Cortex of kidney (tissue), 1 donor: ENCODE measurements at places on chromosomes 5 and 9.
A peak's percentile ranks its signal among the peaks of the same experiment; 100 is the strongest.

- no peak for DNase-seq
Measured at GRCh38 chr5:84181093-84181492, 203.6 kb downstream of the EDIL3 start.

DNA sequence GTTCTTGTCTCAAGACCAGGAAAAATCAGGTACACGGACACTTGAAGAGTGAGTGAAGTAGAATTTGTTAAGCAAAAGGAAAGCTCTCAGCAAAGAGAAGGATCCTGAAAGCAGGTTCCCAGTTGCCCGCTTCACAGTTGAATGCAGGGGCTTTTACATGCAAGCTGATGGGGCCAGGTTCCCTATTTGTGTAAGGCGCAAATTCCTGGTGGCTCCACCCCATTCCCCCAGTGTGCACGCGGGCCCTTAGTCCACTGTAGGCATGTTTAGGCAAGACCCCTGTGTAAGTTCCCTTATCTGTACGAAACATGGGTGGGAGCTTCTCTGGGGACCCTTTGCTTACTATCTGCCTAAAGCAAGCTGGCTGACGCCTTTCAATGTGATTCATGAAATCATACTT lies 2.7 kb upstream of the AGTPBP1 start:
- no peak for DNase-seq

- DNase-seq, result no peak
Measured at GRCh38 chr5:123858938-123859337, 347.0 kb downstream of the CSNK1G3 start.

- no peak for DNase-seq
Measured at GRCh38 chr5:123786411-123786810, 274.4 kb downstream of the CSNK1G3 start.

DNA sequence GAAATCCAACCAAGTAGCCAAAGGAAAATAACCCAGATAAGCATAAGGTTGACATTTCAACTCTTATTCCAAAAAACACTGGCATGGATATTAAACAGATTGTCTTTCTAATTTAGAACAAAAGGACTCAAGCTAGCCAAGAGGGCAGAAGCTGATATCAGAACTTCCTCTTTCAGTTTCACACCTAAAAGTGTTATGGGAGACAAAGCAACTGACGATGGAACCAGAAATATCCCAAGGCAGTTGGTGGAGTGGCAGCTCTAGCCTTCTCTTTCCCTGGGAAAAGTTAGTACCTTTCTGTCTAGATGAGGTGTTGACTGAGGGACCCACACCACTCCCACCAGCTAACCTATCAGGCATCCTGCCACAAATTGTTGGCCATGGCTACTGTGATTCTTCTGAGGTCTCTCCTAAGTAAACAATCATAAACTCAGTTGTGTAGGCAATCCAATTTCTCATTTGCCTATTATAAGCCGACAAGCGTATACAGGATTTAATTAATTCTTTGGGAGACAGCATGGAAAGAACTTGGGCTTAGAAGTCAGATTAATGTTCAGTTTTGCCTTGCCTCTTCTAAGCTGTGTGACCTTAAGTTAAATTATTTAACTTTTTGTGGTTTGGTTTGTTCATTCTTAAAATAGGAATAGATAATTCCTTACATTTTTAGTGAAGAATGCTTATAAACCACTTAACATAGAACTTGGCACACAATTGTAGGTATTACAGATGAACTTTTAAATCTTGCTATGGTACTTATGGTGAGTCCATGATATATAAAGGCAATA lies 110.9 kb upstream of the ADAMTSL1 start:
- no peak for DNase-seq

DNA sequence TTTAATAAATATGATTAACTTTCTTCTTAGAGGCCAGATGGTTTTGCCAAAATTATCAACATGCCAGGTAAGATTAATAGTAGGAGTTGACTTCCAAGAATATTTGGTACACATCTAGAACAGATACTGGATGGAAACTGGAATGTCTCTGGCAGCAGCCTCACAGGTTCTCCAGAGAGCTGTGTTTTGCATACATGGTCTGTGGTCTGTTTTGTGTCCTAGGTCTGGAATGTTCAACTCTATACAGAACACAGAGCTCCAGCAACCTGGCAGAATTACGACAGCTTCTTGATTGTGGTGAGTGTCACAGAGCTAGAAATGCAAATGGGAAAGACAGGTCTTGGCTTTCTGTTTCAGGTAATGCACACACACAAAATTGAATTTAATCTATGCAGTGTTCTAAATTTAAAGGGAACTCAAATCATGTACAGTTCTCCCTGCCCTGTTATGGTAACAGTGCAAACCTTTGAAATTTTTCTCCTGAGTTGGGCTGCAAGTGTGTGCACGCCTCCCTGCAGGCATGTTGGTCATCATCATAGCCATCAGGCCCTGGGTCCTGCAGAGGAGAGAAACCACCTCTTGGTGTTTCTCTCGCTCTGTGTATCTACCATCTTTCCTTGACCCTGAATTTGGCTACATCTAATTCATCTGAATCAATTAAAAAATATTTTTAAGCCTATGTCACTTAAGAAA lies 58.3 kb downstream of the PIK3R1 start:
- no peak for DNase-seq

DNA sequence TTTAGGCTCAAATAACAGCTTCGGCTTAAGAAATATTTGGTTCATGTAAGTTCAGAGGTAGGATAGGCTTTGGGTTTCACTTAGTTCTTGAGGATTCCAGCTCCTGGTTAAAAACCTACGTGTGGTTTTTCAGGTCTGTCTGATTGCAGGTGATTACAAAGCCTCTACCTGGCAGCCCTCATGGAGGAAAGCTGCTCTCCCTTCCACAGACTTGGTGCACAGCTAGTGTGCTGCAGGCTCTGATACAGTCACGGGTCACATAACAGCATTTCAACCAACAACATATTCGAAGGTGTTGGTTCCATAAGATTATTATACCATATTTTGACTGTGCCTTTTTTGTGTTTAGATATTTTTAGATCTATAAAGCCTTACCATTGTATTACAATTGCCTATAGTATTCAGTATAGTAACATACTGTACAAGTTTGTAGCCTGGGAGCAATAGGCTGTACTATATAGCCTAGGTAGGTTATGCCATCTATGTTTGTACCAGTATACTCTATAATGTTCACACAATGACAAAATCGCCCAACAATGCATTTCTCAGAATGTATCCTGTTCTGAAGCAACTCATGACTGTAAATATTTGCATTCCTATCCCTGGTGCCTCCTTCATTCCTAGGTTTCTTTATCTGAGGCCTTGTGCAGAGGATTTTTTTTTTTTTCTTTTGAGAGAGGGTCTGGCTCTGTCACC lies 8.0 kb upstream of the DCP2 start:
- DNase-seq, result no peak

GRCh38 chr5:175519006-175519405 lies 40.6 kb downstream of the SFXN1 start:
- DNase-seq, result no peak

- DNase-seq, result no peak
Measured at GRCh38 chr9:122444041-122444733, 33.5 kb downstream of the OR1J1 start.

DNA sequence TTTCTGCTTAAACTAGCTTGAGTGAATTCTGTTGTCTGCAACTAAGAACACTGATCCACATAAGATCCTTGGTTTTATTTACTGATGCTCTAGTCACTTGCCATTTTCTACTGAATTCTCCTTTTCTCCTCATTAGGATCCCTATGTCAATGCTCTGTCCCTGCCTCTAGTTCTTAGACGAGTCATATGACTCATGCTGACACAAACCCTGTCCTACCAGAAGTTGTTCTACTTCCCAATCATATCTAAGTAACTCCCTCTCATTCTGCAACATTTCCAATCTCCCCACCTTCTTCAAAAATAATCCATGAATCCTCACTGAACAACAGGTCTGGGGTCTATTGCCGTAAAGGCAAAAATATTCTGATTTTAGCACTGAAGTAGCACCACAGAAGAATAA lies 47.1 kb upstream of the DMRT1 start:
- DNase-seq, result no peak

DNA sequence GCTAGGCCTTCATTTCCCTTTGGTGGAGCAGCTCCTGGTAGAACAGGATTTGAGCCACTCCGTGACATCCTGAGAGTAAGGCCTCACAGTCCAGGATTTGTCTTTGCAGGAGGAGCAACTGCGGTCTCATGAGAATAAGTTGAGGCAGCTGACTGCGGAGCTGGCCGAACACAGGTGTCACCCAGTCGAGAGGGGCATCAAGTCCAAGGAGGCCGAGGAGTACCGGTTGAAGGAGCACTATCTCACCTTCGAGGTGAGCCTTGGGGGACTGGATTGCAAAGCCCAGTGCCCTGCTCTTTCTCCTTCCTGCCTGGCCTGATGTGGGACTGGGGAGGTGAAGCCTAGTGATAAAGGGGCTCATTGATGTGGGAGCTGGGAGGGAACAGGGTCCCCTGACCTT lies 44.3 kb downstream of the PSD2 start:
- no peak for DNase-seq

DNA sequence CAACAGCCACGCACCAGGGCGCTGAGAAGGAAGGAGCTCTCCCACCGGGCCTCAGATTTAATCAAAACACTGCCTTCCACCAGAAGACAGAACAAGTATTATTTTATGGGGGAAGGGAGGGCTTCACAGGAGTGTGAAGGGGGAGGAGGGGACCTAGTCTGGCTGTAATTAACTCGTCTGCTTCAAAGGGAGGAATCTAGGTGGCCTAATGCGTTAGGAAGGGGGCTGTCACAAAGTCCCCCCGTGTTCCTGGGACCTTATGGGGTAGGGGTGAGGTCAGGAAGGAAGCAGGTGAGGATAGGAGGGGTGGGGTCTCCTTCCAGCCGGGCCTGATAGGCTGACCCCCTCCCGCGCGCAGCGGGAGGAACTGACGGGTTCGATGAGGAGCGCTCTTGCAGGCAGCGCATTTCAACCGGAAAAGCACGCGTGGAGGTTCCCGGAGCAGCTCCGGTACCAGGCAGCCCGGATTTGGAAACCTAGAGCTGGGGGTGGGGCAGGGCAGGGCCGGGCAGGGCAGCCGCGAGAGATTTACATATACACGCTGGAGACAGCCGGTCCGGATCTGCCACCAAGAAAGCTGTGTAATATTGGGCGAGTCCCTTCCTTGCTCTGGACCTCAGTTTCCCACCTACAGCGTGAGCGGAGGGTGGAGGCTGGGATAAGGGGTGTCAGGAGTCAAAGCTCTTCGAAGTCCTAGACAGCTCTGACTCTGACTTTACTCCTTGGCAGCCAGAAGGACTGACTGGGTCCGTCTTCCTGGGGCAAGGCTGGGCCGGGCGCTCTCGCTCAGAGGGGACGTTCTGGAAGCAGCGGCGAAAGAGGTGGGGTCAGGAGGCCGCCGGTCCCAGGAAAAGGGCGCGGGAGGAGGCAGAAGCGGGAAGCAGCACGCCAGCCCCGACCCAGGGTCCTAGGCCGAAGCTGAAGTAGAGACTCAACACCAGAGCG lies 1.8 kb downstream of the SHB start:
- no peak for DNase-seq

GRCh38 chr9:91028166-91028827 lies 226.7 kb downstream of the SYK start:
- DNase-seq, result no peak

- peak; percentile 66 for DNase-seq
Measured at GRCh38 chr9:104927912-104928740, at the start of gene ABCA1. Gene ABCA1, minus strand, starts transcription at chr9:104928155. Its CDS starts 24,476 bp downstream, at chr9:104903679.

GRCh38 chr5:7878381-7878873 lies 9.5 kb downstream of the MTRR start:
- DNase-seq, result no peak

GRCh38 chr5:50697739-50698138 lies 31.3 kb downstream of the PARP8 start:
- DNase-seq, result no peak

DNA sequence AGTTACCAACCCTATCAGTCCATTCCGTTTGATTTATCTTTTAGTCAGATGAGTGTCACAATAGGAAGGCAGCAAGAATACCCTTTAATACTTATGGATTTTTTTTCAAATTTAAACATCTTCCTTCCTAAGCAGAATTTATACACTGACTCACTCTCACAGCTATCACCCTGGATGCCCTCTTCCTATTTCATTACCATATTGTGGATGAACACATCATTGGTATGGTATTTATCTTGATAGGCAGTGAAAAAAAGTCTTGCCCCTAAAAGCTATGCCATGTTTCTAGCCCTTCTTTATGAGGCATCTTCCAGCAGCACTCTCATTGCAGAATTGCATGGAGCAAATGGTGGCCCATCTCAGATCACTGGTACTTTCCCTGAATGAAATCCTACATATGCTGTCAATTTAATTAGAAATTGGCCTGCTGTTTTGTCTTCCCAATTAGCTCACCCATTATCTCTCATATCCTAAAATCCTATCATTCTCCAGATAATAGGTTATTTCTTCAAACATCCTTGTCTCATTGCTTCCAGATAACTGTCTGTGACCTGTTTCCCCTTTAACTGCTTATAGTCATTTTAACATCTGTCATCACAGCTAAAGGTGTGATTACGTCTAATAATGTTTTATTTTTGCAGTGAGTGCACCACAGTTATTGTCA lies 433.5 kb upstream of the POU5F2 start:
- no peak for DNase-seq

DNA sequence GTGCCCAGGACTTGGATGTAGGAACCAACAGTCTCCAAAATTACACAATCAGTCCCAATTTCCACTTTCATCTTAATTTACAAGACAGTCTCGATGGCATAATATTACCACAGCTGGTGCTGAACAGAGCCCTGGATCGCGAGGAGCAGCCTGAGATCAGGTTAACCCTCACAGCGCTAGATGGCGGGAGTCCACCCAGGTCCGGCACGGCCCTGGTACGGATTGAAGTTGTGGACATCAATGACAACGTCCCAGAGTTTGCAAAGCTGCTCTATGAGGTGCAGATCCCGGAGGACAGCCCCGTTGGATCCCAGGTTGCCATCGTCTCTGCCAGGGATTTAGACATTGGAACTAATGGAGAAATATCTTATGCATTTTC lies 837 bp downstream of the PCDHB2 start:
- no peak for DNase-seq

DNA sequence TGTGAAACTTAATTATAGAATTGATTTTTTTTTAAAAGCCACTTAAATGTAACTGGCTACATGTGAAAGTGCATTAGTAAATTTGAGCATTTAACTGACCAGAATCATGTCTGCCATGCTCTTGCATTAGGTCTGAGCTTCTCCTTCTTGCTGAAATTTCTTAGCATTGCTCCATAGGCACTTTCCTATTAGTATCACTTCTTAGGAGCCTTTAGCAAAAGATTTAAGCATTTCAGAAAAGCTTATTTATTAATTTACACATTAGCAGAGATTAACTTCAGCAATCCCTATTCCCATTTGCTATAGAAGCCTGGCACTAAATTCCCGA lies 211.0 kb downstream of the SNX18 start:
- no peak for DNase-seq

DNA sequence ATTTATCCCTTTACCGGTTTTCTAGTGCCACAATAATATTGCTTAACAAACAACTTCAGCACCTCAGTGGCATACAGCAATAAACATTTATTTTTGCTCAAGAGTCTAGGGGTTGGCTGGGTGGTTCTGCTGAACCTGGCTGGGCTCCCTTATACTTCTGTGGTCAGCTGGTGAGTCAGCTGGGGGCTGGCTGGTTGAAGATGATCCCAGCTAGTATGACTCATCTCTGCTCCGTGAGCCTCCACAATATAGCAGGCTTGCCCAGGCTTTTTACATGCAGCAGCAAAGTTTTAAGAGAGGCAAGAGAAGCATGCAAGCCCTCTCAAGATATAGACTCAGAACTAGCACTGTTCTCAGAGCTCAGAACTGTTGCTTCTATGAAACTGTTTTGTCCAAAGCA lies 523.5 kb upstream of the CLINT1 start:
- no peak for DNase-seq

- DNase-seq, result no peak
Measured at GRCh38 chr5:98060148-98060547, 713.3 kb upstream of the RGMB start.

- DNase-seq, result no peak
Measured at GRCh38 chr9:36729906-36730305, 157.2 kb downstream of the MELK start.

- no peak for DNase-seq
Measured at GRCh38 chr5:35856765-35857351, at the start of gene IL7R. Gene IL7R, plus strand, starts transcription at chr5:35856891. Its CDS starts 87 bp downstream, at chr5:35856978.
